D341Med (cell line): ENCODE measurements at places on chromosomes 2 and 18.
A peak's percentile ranks its signal among the peaks of the same experiment; 100 is the strongest.

- no peak for DNase-seq
Measured at GRCh38 chr2:38599706-38600105, 3.0 kb downstream of the HNRNPLL start.

DNA sequence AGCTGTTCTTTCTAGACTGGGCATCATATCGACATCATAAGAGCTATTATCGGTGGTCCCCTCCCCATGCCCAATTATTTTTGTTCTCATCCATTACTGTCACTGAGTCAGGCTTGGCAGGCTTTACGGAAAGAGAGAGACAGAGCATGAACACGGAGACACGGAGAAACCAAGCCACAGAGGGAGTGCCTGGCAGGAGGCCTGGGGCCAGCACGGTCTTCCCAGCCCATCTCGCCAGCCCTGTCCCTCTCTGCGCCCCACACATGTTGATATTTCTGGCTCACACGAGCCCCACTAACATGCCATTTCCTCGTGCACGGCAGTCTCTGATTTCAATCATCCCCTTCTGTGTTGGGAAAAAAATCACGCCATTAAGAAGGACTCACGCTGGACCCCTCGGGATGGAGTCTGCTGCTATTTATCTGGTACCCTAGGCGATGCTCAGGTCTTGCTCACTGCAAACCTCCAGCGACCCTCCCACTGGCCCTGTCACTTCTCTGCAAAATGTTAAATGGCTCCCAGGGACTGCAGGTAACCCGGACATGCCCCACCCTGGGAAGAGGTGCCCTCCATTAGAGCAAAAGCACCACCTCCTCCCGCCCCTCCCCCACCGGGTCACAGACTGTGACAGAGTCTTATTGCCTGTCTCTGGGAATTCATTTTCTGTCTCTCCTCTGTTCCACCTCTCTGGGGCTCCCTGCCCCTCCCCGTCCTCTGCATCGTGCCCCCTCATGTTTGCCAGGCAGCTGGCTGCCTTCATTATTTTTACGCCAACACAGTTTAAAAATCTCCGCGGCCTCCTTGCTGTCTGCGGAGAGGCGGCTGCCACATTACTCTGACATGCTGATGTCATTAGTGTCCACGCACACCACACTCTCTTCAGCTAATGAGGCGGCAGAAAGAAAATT is 40.1 kb upstream of the GBX2 start:
- no peak for DNase-seq

GRCh38 chr2:37992601-37993000 is 67.5 kb downstream of the RMDN2 start:
- no peak for DNase-seq

DNA sequence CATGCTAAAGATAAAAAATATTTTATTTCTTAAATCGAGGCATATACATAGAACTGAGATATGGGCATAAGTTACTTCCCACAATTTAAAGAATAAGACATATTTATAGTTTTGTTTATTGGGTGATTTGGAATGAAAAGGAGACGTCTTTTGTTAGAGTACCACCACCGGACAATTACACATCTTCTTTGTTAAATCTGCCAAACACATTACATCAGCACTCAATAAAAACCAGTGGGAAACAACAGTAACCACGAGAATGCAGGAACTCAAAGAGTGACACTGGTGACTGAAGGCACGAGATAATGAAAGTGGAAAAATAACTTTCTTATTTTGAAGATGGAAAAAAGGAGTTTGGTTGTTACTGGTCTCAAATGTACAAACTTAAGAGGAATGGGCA is 92.6 kb upstream of the TFCP2L1 start:
- DNase-seq: no peak

- no peak for DNase-seq
Measured at GRCh38 chr2:169839954-169840746, 12.9 kb downstream of the UBR3 start.

GRCh38 chr18:1797235-1797634 is 774.1 kb downstream of the METTL4 start:
- no peak for DNase-seq

DNA sequence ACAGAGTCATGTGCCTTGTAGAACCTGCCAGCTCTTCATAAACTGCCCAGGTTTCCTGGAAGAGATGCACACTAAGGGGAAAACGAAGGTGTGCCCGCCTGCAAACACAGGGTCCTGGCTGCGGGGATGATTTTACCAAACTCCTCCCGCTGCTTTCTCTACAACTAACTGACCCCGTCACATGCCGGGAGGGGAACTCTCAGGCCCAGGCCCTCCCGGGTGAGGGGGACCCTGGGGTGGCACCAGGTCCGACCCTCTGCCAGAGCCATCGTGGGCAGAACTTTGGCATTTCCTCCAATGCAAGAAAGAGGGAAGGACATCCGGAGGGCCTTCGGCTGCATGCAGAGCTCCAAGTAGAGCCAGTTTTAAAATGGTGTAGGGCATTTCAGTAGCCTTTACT is 28.6 kb downstream of the CAPN13 start:
- no peak for DNase-seq

- no peak for DNase-seq
Measured at GRCh38 chr2:173122936-173123335, 47.3 kb downstream of the MAP3K20 start.

- DNase-seq: no peak
Measured at GRCh38 chr2:239129147-239129920, 271.5 kb downstream of the HDAC4 start.

DNA sequence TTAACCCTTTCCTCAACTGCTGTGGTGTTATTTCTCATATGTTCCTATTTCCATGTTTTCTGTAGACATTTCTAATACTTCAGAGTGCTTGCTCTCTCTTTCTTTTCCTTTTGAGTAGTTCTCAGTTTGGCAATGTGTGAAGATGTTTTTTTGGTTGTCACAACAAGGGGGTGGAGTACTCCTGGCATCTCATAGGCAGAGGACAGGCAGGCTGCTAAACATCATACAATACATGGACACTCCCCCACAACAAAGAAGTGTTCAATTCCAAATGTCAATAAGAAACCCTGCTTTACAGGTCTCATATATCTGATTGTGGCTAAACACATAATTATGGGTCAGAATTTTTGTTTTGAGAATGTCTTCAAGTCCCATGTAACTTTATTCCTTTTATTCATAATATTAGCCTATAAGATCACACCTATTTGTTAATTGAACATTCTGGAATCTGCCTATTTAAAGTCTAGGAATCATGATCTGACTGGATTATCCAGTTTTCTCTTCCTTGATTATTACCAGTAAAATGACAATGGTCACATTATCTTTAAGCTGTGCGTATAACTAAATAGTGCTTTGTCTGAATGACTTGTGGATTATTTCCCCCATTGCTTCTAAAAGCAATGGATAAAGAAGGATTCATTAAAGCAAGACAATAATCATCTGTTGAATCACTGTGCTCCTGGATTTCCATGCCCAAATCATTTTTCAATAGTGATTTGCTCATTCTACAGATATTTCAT is 46.8 kb upstream of the ITPRID2 start:
- DNase-seq: no peak

GRCh38 chr2:66466433-66466832 is 31.5 kb downstream of the MEIS1 start:
- DNase-seq: no peak

DNA sequence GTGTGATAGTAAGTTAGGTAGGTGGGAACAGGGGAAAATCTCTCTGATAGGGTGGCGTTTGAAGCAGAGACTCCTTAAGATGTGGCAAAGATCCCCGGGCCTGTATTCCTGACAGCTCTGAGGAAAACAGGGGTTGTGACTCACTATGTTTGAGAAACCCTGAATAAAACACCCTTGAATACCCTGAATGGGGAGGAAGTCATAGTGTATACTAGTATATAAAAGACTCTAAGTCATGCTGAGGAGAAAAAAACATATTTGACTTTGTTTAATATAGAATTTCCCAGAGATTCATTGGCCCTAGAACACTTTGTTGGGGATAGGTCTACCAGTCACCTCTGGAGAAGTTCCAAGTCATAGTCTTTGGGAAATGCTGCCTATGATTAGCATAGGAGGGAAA is 590.9 kb downstream of the IRS1 start:
- DNase-seq: no peak

DNA sequence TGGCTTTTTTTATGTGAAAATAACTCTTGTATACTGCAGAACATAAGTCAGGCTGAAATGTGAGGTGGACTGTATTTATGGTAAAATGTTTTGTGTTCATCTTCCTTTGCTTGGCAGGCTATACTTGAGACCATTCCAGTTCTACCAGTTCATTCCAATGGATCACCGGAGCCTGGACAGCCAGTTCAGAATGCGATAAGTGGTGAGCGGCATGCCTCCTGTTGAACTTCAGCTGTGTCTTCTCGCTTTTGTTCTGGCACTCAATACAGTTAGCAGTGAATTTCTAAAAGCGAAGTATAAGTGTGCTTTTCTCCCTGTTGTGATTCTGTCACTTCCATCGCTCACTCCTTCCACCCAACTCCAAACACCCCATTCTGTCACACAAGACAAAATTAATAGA is 138.5 kb downstream of the ARHGAP28 start:
- no peak for DNase-seq

DNA sequence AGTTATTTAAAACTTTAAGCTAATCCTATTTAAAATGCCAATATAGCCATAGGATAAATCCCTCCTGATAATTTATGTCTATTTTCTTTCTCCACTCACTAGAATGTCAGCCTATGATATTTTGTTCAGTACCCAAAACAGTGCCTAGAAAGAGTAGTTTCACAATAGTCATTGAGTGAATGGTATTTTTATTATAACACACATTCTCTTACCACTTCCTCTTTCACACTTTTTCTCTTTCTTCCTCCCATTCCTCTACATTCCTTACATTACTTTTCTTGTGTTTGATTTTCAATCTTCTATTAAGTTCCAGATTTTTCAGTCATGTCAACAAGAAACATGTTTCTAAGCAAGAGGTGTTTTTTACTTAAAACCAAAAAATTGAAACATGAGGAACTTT is 327.6 kb upstream of the UBE2E3 start:
- no peak for DNase-seq

GRCh38 chr2:64641599-64641998 is 12.1 kb downstream of the SERTAD2 start:
- no peak for DNase-seq

GRCh38 chr2:47655563-47655880 is 127.4 kb upstream of the MSH6 start:
- DNase-seq: no peak

DNA sequence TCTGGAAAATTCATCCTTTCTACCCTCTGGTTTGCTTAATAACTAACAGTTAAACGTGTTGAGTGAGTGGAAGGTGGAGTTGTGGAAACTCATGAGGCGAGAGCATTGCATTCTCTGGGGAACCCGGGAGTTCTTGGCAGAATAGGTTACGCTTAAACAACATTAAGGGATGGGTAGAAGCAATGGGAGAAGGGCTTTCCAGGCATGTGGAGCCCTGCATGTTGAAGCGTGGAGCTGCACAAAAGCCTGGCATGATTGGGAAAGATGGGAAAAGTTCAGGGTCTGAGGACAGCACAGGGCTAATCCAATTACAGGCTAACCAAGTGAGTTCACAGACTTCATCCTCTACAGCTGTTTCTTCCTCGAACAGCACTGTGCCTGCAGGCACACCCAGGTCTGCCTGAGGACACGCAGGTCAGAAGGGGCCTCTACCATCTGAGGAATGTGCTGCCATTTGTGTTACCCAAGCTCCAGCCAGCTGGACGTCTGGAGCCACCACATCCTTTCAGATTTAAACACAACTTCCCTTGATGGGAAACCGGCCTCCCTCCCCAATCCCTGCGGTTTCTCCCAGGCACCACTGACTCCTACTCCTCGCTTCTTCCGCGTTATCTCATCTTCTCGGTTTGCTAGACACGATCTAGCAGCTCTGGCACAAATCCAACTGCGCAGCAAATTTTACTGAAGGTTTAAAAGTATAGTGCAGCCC is 164.2 kb downstream of the ANTXR1 start:
- no peak for DNase-seq

GRCh38 chr2:36357847-36358659 is 2.5 kb downstream of the CRIM1 start:
- DNase-seq: no peak

DNA sequence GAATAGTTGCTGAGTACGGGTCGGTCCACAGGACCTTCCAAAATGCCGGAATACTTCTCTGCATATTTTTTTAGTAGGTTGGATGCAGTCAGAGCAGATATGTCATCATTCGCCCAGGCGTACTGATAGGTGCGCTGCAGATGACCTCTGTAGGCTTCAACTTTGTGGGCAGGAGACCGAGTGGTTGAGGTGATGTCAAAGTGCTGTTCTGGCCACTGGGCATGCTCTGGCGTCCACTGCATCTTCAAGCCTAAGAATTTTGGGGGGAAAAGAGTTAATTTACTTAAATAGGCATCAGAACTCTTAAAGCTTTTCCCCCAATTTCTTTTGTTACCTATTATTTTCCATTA is 124.3 kb downstream of the FIGN start:
- no peak for DNase-seq

- DNase-seq: no peak
Measured at GRCh38 chr2:10169053-10169578, 46.6 kb downstream of the RRM2 start.

GRCh38 chr2:170930131-170930990 is 1.3 kb downstream of the GORASP2 start:
- DNase-seq: peak; percentile 60

DNA sequence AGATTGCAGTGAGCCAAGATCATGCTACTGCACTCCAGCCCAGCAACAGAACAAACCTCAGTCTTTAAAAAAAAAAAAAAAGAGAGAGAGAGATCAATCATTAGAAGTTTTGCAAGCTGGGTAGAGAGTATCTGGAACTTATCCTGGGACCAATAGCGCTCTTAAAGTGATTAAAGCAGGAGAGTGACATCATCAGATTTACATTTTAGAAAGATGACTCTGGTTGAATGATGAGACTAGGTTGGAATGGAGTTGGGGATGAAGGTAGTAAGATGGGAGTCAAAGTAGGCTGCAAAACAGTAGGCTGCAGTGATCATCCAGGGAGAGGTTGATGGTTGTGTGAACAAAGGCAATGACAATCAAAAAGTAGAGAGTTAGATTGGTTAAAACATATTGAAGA is 37.8 kb downstream of the MYL1 start:
- no peak for DNase-seq

- no peak for DNase-seq
Measured at GRCh38 chr2:63741884-63742579, 99.7 kb upstream of the UGP2 start.

DNA sequence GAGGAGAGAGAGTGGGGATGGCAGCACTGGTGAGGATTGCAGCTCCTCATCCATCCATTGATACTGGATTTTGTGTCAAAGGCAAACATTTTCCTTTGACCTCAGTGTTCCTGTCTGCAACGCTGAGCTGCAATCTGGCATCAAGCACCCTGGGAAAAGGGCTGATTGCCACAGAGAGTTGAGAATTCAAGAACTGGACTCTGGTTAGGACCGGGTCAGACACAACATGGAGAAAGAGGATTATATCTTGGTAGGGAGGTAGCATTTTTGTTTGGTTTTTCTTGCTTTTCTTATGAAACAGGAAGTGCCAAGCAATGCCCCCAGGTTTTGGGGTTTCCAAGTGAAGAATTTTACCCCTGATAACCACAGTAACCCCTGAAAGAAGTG is 81.9 kb upstream of the PKDCC start:
- DNase-seq: no peak

GRCh38 chr2:37827911-37828511 is 97.1 kb upstream of the RMDN2 start:
- DNase-seq: no peak
